Natural killer cell treated with Interleukin-12 subunit alpha and Interleukin-12 subunit beta and Interleukin-15 and Interleukin-18, amount 100 ng/mL, for 72 hours (primary cell): ENCODE measurements at places on chromosomes 1 and 21. TPM values are rescaled to one million over a fixed set of nuclear protein-coding genes. Genes with fewer than 3 reads are reported as not detected.

DNA sequence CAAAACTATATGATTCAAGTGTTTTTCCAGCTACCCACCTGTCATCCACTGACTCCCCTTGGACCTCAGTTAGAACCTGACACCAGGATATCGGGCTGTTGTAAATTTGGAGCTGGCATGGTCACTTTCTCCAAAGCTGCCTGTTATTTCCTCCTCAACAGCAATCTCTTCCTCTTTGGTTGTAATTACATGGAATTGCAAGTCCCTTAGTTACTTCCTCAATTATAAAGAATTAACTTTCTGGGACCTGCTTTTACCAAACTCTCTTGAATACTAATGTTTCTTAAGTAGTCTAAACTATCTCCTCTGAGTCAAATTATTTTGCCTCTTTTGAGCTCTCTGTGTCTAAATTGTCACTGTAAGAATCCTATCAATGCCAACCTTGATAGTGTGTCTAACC is 150.3 kb upstream of the SGIP1 start:
- no peak overlapping the region for H3K4me3 ChIP-seq
- no peak for DNase-seq
- H3K27me3 ChIP-seq, result no peaks in the 10 kb centered on the region
- peaks cover 18% of the 10 kb centered on the region for H3K4me1 ChIP-seq
- no peak overlapping the region for H3K27ac ChIP-seq

- no peaks in the 10 kb centered on the region for H3K4me1 ChIP-seq
- H3K36me3 ChIP-seq, result no peaks in the 10 kb centered on the region
- H3K27ac ChIP-seq, result no peak overlapping the region
- DNase-seq, result no peak
- no peaks in the 10 kb centered on the region for H3K27me3 ChIP-seq
Observed at GRCh38 chr1:6084781-6085495, 39.2 kb downstream of the KCNAB2 start.

GRCh38 chr1:39127513-39127912 is 77.0 kb upstream of the MACF1 start:
- no peaks in the 10 kb centered on the region for H3K36me3 ChIP-seq
- H3K27me3 ChIP-seq, result no peaks in the 10 kb centered on the region
- no peak overlapping the region for H3K4me3 ChIP-seq
- H3K4me1 ChIP-seq, result peaks cover 3% of the 10 kb centered on the region

The KLF17 gene
- not detected for total RNA-seq

GRCh38 chr1:209746451-209747165 is 9.2 kb upstream of the TRAF3IP3 start:
- H3K27me3 ChIP-seq, result no peaks in the 10 kb centered on the region
- H3K36me3 ChIP-seq, result no peaks in the 10 kb centered on the region
- H3K4me1 ChIP-seq, result peaks cover 27% of the 10 kb centered on the region

GRCh38 chr1:170247751-170248521 is 102.2 kb downstream of the NTMT2 start:
- H3K36me3 ChIP-seq, result no peaks in the 10 kb centered on the region
- no peak for DNase-seq
- H3K27me3 ChIP-seq, result peaks cover 11% of the 10 kb centered on the region
- peaks cover 24% of the 10 kb centered on the region for H3K4me1 ChIP-seq

The ZNF683 gene
- total RNA-seq, result not detected

GRCh38 chr1:203519053-203519840 is 25.3 kb downstream of the OPTC start:
- H3K4me1 ChIP-seq, result no peaks in the 10 kb centered on the region
- no peak overlapping the region for H3K4me3 ChIP-seq
- no peak for DNase-seq
- H3K27me3 ChIP-seq, result peaks cover 7% of the 10 kb centered on the region

GRCh38 chr1:19349999-19350398 is 37.9 kb downstream of the SLC66A1 start:
- no peaks in the 10 kb centered on the region for H3K27me3 ChIP-seq
- no peaks in the 10 kb centered on the region for H3K36me3 ChIP-seq
- H3K4me1 ChIP-seq, result peaks cover 9% of the 10 kb centered on the region

- H3K27ac ChIP-seq, result no peak overlapping the region
- H3K27me3 ChIP-seq, result no peaks in the 10 kb centered on the region
- no peak overlapping the region for H3K4me3 ChIP-seq
- no peaks in the 10 kb centered on the region for H3K4me1 ChIP-seq
- no peak for DNase-seq
Observed at GRCh38 chr1:71561729-71562128, 480.9 kb upstream of the ZRANB2 start.

DNA sequence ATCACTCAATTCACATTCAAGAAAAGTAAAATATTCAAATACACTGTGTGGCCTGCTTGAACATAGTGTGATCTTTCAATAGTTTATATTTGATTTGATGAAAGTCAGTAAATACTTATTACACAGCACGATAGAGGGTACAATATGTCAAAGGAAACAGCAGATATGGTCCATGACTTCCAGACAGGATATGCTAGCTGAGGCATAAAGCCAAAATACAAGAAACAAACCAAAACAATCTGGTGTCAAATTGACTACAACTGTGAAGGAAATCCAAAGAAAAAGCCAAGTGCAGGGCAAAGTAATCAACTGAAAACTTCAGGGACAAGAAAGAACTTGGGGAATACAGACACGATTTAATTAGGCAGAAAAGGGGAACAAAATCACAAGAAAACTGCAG is 19.3 kb downstream of the RRAGC start:
- H3K4me1 ChIP-seq, result peaks cover 14% of the 10 kb centered on the region
- no peak overlapping the region for H3K27ac ChIP-seq
- no peak overlapping the region for H3K4me3 ChIP-seq
- H3K27me3 ChIP-seq, result no peaks in the 10 kb centered on the region
- peaks cover 31% of the 10 kb centered on the region for H3K36me3 ChIP-seq
- DNase-seq, result no peak

DNA sequence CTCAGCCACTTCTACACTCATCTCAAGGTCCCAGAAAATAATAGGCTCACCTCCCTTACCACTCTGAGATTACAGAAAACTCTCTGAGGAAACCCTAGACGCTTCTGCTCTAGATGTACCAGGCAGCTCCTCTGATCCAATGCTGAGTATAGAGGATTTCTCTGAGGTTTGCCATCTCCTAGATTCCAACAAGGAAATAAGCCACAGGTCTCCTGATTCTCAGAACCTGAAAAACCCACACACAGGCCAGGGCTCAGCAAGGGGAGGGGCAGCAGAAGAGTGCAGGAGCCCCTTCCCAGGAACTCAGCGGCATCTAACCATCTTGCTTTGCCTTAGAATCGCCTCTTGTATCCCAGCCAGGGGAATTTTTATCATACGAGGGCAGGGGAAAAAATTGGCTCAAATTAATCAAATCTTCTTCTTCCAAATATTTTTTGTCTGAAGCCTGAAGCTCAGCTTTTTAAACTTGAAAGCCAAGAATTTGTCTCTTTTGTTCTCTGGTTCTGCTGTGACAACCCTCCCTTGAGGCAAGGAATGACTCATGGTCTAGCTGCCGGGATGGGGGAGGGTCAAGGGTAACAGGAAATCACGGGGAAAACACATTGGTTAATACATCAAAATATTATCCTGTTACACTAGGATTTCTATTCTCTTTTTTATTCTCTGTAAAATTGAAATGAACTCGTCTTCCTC is 30.8 kb downstream of the GORAB start:
- no peak for DNase-seq

DNA sequence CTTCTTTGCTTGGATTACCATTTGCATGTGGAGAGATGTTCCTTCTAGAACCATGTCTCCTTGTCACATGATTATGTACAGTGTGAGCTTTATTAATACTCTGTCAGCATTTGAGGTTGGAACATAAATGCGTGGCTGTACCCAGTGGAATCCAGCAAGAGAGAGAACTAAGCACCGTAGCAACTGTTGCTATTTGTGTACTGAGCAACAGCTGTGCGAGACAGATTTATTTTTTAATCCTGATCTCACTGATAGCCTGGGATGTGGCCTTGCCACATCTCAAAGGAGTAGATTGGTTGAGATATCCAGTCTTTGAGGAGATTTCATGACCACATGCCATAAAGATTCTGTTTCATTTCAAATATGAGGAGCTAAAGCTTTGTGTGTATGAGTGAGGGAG is 43.4 kb downstream of the KIF1B start:
- H3K4me1 ChIP-seq, result peaks cover 5% of the 10 kb centered on the region
- no peak overlapping the region for H3K27ac ChIP-seq
- no peak for DNase-seq
- no peaks in the 10 kb centered on the region for H3K36me3 ChIP-seq

DNA sequence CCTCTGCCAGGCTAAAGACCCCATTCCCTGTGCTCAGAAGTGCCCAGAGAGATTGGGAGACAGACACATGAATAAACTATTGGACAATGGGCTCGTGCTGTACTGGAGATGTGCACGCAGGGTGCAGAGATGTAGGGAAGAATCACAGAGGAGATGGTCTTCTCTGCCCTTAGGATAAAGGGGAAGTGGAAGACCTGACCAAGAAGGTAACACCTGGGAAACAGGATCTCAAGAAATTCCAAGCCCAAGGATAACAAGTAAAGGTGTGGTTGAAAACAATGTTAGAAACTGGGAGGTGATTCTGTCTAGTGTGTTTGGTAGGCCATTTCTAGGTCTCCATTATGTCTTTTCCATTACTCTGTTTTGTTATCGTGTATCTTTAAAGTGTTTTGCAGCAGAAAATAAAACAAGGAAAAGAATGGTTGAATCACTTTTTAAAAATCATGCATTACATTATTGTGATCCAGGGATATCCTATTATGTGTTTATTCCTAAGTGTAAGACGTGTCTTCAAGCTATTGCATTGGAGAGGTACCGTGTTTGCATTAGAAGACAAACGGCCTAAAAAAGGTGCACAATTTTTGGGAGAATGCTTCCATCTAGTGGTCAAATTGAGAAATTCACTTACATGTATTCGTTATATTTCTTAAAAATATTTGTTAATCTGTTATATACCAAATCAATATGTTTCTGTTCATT is 40.8 kb upstream of the KCTD3 start:
- DNase-seq, result no peak
- H3K27me3 ChIP-seq, result no peaks in the 10 kb centered on the region
- H3K27ac ChIP-seq, result no peak overlapping the region

GRCh38 chr1:169196161-169196560 is 89.7 kb downstream of the ATP1B1 start:
- no peak overlapping the region for H3K27ac ChIP-seq
- no peaks in the 10 kb centered on the region for H3K4me1 ChIP-seq
- no peak for DNase-seq
- H3K27me3 ChIP-seq, result no peaks in the 10 kb centered on the region
- H3K4me3 ChIP-seq, result no peak overlapping the region
- no peaks in the 10 kb centered on the region for H3K36me3 ChIP-seq

GRCh38 chr21:28445141-28445830 is 547.4 kb downstream of the LTN1 start:
- no peak overlapping the region for H3K27ac ChIP-seq
- no peaks in the 10 kb centered on the region for H3K4me1 ChIP-seq
- no peaks in the 10 kb centered on the region for H3K27me3 ChIP-seq
- no peak overlapping the region for H3K4me3 ChIP-seq

The INKA2 gene
- total RNA-seq, result not detected

- DNase-seq, result no peak
- H3K27ac ChIP-seq, result peak overlapping the region; percentile 88
- peaks cover 72% of the 10 kb centered on the region for H3K4me1 ChIP-seq
- peak overlapping the region; percentile 100 for H3K4me3 ChIP-seq
Observed at GRCh38 chr1:31936278-31936980, 1.7 kb downstream of the PTP4A2 start.

DNA sequence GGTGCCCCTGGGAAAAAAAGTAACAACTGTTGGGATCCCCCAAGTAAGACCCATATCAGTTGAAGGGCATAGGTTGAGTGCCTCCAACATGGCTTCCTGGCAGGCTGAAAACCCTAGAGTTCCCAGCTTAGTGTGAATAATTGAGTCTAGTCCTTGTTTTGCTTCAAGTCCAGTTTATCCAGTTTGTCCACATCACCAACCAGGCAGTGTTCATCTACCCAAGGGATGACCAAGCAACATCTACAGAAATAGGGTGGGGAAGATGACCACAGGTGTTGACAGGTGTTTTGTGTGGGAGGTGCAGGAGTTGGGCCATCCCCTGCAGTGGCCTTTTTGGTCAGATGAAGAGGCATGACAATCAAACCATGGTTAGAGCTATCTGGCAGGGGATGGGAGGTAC is 54.3 kb upstream of the ERO1B start:
- no peaks in the 10 kb centered on the region for H3K36me3 ChIP-seq
- H3K4me1 ChIP-seq, result no peaks in the 10 kb centered on the region
- H3K27me3 ChIP-seq, result no peaks in the 10 kb centered on the region
- H3K4me3 ChIP-seq, result no peak overlapping the region

The MROH9 gene
- not detected for total RNA-seq

The IFNLR1 gene
- total RNA-seq, result 2.0 TPM

GRCh38 chr1:85378534-85378933 is 86.4 kb downstream of the DDAH1 start:
- DNase-seq, result no peak
- H3K27ac ChIP-seq, result no peak overlapping the region
- H3K36me3 ChIP-seq, result no peaks in the 10 kb centered on the region
- H3K4me1 ChIP-seq, result no peaks in the 10 kb centered on the region

The PTCH2 gene
- 1.9 TPM for total RNA-seq

The PODN gene
- not detected for total RNA-seq

The TTLL7 gene
- 21.3 TPM for total RNA-seq

DNA sequence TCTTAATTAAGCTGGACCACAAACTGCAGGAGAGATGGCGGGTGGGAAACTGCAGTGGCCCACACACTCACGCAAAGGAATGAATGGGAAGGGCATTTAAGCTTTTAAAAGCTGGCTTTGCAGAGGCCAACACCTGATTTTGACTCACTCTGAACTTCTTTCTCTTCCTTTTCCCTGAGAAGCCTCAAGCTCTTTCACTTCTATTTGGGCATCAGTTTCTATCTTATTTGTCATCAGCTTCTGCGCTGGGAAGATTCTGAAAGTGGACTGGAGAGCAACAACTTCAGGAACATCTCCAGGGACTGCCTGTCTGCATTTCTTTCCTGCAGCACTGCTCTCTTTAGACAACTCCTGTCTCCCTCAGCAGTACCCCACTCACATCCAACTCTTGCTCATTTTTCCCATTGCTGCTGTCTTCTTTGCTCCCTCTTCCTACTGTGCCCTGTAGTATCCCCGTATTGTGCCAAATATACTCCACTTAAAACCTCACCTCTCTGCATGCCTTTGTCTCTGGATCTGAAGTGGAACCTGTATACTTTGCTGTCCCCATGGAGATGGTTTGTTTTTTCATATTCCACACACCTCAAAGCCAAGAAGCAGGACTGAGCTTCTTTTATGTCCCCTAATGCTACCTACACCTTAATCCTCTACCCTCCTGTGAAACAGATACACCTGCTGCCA is 143.3 kb upstream of the JUN start:
- H3K27me3 ChIP-seq, result peaks cover 4% of the 10 kb centered on the region
- no peaks in the 10 kb centered on the region for H3K36me3 ChIP-seq
- H3K4me1 ChIP-seq, result peaks cover 25% of the 10 kb centered on the region
- DNase-seq, result no peak
- H3K27ac ChIP-seq, result no peak overlapping the region

DNA sequence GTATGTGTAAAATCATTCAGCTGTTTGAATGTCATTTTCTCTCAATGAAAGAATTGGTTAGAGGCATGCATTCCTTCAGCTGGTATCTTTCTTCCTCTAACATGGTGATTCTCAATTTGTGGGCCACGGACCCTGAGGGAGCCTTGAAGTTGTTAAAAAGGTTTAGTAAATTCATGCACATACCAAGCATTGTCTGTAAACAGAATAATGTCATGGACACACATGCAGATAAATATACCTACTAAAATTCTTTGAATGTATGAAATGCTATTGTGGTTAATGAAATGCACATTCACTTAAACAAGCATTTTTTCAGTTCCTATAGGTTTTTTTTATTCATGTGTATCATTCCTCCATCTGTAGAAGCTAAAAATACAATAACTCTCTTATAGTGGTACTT is 65.4 kb downstream of the PBX1 start:
- no peak overlapping the region for H3K4me3 ChIP-seq
- H3K27me3 ChIP-seq, result peaks cover 35% of the 10 kb centered on the region
- H3K36me3 ChIP-seq, result no peaks in the 10 kb centered on the region
- no peaks in the 10 kb centered on the region for H3K4me1 ChIP-seq
- DNase-seq, result no peak
